Stimulated activated CD4-positive, alpha-beta T cell treated with anti-CD3 and anti-CD28 coated beads, Interleukin-4, amount 100 ng/mL, for 1 hour (primary cell): ENCODE measurements at places on chromosomes 6 and 20.

- no peak for DNase-seq
Measured at GRCh38 chr20:44092551-44093248, 94.3 kb downstream of the JPH2 start.

GRCh38 chr6:46016063-46016608 is 476 bp upstream of the CLIC5 start:
- DNase-seq: no peak

GRCh38 chr6:90610301-90610750 is 23.5 kb upstream of the MAP3K7 start:
- no peak for DNase-seq

DNA sequence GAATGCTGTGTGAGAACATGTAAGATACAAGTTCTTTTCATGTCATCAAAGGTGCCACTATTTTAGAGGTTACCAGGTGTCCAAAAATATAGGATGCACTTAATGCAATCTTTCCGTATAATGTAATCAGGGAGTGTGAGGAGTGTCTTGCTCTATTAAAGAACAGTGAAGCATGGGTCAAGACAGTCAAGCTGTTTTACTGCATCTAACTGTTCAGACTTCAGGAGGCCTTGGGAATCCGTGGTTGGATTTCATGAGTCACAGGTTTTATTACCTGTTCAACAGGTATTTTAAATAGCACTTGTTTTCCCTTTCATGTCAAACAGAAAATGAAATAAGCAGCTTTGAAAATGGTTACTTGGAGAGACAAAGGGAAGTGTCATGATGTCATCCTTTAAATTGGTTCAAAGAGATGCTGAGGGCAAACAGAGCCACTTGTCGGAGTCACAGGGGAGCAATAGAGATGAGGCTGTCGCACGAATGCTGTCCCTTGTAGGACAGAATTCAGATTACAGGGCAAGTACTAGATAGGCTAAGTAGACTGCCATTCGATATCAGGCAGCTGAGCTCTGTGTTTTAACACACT is 621.5 kb downstream of the QKI start:
- no peak for DNase-seq

- DNase-seq: no peak
Measured at GRCh38 chr6:18126121-18126520, 3.6 kb upstream of the NHLRC1 start.

GRCh38 chr20:51342510-51343236 is 199.8 kb downstream of the NFATC2 start:
- no peak for DNase-seq

- DNase-seq: no peak
Measured at GRCh38 chr6:40498148-40498547, 89.0 kb downstream of the LRFN2 start.

DNA sequence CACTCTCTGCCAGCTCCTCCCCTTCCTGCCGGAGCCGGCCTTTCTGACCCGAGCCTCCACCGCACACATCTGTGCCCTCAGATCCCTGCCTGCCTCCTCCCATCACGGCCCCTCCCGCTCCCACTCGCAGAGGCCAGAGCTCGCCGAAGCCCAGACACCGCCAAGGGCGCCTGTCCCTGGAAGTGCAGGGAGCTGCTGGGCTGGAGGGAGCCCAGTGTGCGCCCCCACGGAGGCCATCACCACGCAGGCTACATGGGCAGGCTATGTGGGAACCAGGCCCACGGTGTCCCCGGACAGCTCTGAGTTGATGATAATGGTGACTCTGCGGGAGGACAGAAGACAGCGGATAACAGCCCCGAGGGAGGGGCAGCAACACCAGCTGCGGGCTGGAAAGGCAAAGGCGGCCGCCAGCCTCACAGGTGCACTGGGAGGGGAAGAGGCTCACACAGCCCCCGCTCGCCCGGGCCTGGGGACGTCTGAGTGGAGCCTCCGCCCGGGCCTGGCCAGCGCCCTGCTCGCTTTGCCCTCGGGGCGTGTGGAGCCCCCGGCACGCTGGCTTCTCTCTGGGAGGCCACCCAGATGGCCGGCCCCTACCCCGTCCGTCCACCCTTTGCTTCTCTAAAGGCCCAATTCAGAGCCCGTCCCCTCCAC is 154.9 kb downstream of the DLL1 start:
- no peak for DNase-seq

- DNase-seq: no peak
Measured at GRCh38 chr6:14231071-14231483, 113.5 kb downstream of the CD83 start.

DNA sequence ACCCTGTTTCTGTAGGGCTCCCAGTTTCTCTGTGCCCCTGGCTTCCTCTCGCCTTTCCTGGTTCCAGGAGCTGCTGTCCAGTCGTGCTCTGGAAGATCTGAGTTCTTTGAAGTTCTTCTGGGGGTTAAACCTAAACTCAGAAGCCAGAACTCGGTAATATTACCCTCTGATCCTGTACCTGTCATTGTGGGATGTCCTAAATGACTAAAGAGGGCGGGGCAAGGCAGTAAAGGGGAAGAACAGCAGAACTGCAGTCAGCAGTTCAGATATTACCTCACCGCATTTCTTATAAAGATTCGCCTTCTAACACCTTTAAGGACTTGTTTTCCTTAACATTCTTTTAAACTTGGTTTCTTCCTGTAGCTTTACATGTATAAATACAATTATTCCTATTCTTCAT is 63.9 kb downstream of the FAM120B start:
- DNase-seq: no peak

- DNase-seq: no peak
Measured at GRCh38 chr6:38671885-38672467, 31.0 kb downstream of the GLO1 start.

- no peak for DNase-seq
Measured at GRCh38 chr20:57503035-57503658, 21.8 kb downstream of the CTCFL start.

DNA sequence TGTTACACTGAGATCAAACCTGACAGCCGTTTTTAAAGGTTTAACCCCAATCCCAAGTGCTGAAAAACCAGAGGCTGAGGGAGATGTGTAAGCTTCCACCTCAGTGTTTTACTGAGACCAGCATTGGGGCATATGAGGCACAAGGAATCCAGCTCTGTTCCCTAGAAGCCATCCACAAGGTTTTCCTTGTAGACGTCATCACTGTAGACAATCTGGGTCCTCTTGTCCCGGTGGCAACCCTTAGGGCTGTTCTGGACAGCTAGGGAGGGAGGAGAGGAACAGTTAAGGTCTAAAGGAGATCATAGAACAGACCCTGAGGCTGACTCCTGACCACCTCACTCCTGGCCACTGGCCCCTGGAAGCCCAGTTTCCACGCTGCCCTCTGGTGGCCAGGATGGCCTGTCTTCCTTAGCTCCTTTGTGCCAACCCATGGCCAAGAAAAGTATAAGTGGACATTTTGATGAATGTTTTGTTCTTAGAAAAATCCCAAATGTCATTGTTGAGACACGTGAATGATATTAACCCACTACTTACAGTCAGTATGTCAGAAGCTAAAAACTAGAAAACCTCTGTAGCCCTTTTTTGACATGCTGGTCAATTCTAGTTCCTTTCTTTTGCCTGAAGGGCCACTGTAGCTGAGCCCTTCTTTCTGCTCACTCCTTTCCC is 6.4 kb downstream of the CFB start:
- peak; percentile 44 for DNase-seq

DNA sequence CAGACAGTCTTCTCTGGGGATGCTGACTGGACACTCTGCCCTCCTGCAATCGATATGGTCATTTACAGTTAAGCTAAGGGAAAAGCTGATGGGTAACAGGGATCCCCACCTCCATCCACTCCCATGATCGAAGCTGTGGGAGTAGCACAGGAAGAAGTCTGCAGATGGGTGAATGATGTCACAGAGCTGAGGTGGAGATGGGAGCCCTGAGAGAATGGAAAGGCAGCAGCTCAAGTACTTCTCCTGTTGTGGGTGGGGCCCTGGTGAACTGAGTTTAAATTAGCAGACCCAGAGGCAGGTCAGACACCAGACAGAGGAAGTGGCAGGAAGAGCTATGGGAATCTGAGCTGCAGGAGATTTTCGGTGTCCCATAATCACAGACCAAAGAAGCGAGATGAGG is 29.0 kb downstream of the HDGFL1 start:
- no peak for DNase-seq

DNA sequence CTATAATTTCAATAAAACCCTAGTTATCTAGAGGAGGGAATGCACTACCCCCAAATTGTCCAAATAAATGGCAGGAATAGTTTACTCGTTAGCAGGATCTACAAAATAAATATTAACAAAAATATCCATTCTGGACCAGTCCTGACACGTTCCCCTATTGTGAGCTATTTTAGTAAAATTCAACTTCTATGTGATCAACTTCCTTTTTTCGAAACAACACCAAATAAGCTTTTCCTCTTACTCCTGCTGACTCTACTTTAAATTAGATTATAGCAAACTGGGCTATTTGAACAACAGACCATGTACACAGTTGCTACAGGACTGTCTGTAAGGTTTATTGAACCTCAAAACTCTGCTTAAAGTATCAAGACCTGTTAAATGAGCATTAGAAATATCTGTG is 154.3 kb downstream of the IPCEF1 start:
- no peak for DNase-seq

GRCh38 chr6:33878562-33878961 is 74.8 kb upstream of the MLN start:
- no peak for DNase-seq

- no peak for DNase-seq
Measured at GRCh38 chr6:11769244-11769643, 9.4 kb downstream of the ADTRP start.

GRCh38 chr20:19631410-19631809 is 126.6 kb upstream of the RIN2 start:
- no peak for DNase-seq

GRCh38 chr6:35640017-35640664 is 48.6 kb downstream of the FKBP5 start:
- no peak for DNase-seq
